ENCODE measurements at places on chromosomes 7 and 10.

DNA sequence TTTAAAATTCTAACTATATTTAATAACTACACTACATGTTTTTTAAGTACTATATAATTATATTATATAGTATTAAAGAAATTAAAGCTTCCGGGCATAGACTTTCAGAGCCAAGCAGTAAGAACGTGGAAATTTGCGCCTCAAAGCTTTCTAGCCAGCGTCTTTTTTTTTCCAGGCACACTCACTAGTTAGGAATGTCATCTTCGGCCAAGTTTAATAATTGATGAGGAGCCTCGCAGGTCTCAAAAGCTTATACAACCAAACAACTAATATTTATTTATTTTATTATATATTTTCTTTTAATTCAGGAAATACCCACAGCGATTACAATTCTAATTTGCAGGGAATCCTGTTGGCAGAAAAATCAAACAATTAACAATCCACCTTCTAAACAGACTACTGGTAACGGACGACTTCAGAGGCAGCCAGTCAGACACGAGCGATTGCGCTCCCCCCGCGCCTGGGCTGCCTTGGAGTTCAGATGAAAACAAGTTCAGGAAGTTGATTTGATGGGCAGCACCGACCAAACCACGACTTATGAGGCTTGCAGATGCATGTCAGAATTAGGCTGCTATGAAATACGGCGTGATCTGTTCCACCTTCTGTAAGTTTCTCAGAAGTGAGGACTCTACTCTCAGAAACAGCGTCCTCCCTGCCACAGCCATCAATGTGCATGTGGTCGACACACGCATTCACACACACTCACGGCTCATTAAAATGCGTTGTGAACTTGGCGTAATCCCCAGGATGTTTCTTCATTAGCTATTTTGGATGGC lies 431.8 kb upstream of the MGMT start:
- H3K4me1 ChIP-seq, result no peaks in the 10 kb centered on the region
- H3K36me3 ChIP-seq, result no peaks in the 10 kb centered on the region
- no peak for DNase-seq
- no peaks in the 10 kb centered on the region for H3K27me3 ChIP-seq

- H3K27me3 ChIP-seq, result no peaks in the 10 kb centered on the region
- no peak overlapping the region for H3K4me3 ChIP-seq
- peaks cover 23% of the 10 kb centered on the region for H3K36me3 ChIP-seq
- peak overlapping the region; percentile 3 for H3K27ac ChIP-seq
These were observed 40.8 kb downstream of the DNAJB6 start for GRCh38 chr7:157377436-157378124.

GRCh38 chr10:104277785-104278184 lies 8.8 kb downstream of the GSTO2 start:
- H3K27me3 ChIP-seq, result no peaks in the 10 kb centered on the region
- H3K4me3 ChIP-seq, result no peak overlapping the region
- no peaks in the 10 kb centered on the region for H3K36me3 ChIP-seq
- peaks cover 8% of the 10 kb centered on the region for H3K4me1 ChIP-seq

DNA sequence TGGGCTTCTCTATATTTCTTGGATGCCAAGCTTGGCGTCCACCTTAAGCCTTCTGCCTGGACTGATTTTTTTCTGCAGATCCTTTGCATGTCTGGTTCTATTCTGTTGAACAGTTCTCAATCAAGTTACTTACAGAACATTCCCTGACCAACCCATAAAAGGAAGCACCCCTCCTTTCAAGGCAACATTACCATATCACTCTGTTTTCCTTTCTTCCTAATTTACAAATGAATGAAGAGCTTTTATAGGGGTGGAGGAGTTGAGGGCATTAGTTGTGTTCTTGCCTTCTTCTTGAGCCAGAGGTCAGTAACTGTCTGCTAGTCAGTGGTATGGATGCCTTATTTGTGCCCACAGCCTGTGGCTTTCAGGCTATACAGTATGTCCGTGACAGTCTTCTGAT lies 361.0 kb downstream of the PHTF2 start:
- no peak overlapping the region for H3K27ac ChIP-seq
- no peaks in the 10 kb centered on the region for H3K36me3 ChIP-seq
- no peak overlapping the region for H3K4me3 ChIP-seq
- no peaks in the 10 kb centered on the region for H3K4me1 ChIP-seq
- DNase-seq, result no peak

- no peak for DNase-seq
- H3K27ac ChIP-seq, result no peak overlapping the region
- H3K36me3 ChIP-seq, result no peaks in the 10 kb centered on the region
- no peaks in the 10 kb centered on the region for H3K27me3 ChIP-seq
- H3K4me1 ChIP-seq, result no peaks in the 10 kb centered on the region
These were observed 246.2 kb downstream of the ETV1 start for GRCh38 chr7:13743226-13743625.

- peaks cover 8% of the 10 kb centered on the region for H3K36me3 ChIP-seq
- no peaks in the 10 kb centered on the region for H3K27me3 ChIP-seq
- no peak for DNase-seq
- H3K27ac ChIP-seq, result no peak overlapping the region
- no peak overlapping the region for H3K4me3 ChIP-seq
These were observed 39.1 kb downstream of the LHPP start for GRCh38 chr10:124500757-124501156.

GRCh38 chr10:126892226-126893175 lies 12.7 kb upstream of the DOCK1 start:
- no peaks in the 10 kb centered on the region for H3K4me1 ChIP-seq
- H3K27me3 ChIP-seq, result no peaks in the 10 kb centered on the region
- H3K4me3 ChIP-seq, result no peak overlapping the region
- no peak overlapping the region for H3K27ac ChIP-seq
- no peaks in the 10 kb centered on the region for H3K36me3 ChIP-seq
